ENCODE measurements at places on chromosomes 11 and 22.
A peak's percentile ranks its signal among the peaks of the same experiment; 100 is the strongest.

DNA sequence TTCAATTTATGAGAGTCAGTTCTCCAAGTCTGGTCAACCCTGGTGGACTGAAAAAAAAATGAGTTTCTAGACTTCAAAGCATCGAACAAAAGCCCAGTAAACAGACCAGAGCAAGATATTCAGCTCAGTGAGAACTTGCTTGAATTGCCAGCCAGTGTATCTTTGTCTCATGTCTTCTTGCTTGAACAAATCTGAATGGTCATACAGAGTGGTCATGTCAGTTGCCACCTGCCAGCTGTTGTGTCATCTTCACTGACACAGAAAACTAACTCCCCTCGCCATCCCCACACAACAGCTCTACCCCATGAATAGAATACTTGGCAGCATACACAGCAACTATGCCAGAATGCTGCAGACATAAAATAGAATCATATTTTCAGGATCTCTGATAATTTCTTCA lies 27.5 kb upstream of the CALCB start:
- no peak for DNase-seq

DNA sequence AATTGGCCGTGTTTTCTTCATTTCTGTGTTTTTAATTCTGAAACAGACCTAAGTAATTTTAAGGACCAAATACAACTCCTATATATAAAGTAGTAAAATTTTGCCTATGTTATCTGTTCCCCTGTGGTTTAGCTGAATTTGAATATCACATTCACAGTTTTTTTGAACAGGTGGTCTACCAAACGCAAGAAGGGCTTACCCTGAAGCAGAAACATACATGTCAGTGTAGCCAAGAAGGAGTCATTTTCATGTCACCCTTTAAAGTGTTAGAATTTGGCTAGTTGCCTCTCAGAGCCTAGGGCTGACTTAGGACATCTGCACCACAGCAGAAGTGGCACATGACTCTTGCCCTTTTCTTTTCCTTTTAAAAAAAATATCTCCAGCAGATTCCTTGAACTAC lies 34.3 kb downstream of the MYBPC3 start:
- no peak for DNase-seq

DNA sequence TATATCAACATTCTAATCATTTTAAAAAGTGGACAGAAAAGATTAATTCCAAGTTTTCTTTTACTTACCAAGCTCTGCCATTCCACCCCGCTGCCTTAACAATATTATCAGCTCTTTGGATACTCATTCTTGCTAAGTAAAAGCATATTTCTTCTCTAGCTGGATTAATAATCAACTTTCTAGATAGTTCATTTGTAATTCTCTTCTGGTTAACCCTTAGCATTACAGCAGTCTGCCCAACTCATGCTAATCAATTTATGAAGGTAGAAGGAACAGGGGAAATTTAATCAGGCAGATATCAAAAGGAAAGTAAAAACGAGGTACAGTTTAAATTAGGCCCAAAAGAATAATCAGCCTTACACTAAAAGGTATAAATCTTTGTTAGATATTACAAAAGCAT lies 41.0 kb upstream of the SOX6 start:
- no peak for DNase-seq

DNA sequence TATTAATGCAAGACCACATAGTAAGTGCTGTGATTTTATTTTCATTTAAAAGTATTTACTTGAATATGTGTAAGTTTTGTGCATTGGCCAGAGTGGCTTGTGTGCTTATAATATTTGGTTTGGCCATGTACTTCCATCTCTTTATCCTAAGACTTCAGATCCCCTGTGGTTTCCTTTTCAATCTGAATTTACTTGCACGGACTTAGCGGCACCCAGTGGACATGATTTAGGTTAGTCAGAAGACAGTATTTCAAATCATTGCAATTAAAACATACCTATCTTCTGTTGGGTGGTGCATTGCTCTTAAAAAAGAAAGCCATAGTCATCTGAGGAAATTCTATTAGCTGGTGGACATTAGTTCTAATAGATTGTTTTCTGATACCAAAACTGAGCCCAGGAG lies 30.7 kb downstream of the PIWIL4 start:
- DNase-seq, result no peak

GRCh38 chr11:73203790-73204189 lies 14.3 kb upstream of the P2RY2 start:
- no peak for DNase-seq

DNA sequence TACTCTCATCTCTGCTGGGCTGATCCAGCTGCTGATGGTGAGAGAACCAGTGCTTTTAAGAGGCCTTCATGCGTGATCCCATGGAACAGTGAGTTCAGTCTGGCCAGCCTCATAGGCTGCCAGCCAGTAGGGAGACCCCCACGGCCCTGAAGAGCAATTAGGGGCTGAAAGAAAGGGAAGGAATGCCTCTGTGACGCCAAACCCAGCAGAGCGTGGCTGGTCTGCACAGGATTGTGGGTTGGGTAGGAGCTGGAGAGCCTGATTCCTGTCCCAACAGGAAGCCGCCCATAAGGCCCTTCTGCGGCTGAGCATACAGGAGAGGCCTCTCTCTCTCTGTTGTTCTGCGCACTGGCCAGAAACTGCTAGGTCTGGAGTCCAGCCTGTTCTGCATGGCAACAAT lies 181.5 kb upstream of the E2F8 start:
- DNase-seq, result no peak

DNA sequence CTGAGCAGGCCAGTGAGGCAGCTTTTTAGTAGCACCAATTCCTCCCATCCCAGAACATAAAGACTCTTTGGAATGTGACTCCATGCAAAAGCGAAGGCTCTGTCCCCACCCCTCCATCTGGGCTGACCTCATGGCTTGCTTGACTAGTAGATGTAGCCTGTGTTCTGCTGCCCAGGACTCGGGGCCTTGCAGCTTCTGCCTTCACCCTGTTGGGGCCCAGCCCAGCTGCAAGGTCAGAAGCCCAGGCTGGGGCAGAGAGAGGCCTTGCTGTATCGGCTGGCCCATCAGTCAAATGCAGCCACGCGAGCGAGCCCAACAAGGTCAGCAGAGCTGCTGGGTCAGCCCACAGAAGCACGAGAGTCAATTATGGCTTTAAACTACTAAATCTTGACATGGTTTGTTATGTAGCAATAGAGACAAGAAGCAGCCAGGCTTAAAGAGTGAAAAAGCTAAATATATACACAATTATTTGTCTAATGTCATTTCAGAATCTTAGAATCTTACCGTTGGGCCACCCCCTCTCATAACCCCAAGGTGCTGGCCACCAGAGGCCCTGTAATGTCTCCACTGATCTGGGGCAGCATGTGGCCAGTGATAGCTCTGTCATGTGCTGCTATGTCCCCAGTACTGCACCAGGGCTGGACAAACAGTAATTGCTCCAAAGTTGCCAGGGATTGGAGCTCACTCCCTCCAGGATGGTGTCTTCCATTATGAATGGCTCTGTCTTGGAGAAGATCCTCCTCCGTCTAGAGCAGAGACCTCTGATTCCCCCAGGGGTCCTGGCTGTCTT lies 10.4 kb upstream of the WNT11 start:
- DNase-seq, result no peak

DNA sequence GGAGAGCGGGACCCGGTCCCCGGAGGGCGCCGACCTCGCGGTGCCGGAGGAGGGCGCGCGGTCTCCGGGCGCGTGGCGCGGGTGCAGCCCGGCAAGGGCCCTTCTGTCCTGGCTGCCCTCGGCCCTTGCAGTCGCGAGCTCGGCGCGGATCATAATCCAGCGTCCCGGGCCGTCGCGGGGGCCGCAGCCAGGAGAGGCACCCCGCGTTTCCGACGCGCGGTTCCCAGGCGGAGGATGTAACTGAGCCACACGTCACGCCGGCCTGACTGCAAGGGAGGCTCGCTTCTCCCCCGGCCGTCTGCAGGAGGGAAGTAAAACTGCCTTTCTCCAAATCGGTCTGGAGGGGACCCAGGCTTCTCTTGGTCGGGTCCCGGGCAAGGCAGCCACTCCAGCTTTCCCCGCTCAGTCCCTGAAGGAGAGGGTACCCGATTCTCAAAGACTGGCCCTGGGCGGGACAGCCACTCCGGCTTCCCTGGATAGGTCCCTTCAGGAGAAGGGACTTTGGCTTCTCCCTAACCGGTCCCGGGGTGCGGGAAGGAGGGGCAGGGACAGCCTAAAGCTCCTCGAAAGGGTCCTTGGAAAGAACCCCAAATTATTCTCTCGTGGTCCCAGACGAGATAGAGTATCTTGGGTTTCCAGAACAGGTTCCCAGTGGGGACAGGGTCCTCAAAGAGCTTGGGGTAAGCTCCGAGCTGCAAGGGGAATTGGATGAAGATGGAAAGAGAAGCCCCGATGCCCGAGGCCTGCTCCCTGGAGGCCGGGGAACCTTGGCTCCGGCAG lies 836 bp downstream of the SPON1 start:
- no peak for DNase-seq

DNA sequence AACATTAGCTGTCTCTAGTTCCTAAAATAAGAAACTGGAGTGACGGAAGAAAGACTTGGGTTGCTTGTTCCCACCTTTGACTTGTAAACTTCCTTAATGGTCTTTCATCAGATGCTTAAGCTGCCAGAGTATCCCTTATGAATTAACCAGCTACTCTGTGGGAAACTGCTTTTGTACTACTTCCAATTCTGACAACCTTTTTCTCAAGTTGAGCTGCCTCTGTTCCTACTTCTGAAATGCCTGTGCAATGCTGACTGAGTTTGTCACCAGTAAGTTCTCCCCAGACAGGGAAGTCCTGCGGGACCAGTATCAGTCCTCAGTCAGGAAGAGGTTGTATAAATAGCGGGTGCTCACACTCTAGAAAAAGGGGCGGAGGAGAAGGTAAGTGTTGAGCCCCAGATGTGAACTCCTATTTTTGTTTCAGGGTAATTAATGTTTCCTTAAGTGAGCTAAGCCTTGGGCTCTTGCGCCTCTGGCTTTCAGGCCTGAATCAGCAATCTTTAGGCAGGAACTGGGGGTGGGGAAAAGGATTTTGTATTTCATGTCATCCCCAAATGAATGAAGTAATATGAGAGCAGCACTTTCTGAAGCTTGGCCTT lies 67.2 kb downstream of the CECR2 start:
- peak; percentile 39 for DNase-seq

DNA sequence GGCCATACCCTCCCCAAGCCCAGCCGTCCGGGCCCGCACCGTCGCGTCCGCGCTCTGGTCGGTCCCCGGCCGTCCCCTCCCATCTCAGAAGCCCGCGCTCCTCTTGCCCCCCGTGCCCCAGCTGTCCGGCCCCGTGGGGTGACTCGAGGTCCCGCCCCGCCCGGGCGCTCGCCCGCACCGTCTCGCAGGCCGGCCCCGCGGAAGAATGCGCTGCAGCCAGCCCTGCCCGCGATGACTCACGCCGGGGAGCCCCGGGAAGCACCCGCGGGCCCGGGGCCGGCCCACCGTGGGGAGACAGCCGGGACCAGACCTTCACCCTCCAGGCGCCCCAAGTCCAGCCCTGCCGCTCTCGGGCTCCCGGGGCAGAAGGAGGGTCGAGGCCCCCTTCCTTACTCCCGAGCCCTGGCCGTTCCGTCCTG lies 320 bp upstream of the PHLDA2 start:
- DNase-seq, result no peak

GRCh38 chr11:1300569-1301187 lies 8.8 kb downstream of the TOLLIP start:
- DNase-seq, result no peak

- DNase-seq, result no peak
Measured at GRCh38 chr11:13318498-13319295, 41.1 kb downstream of the BMAL1 start.

DNA sequence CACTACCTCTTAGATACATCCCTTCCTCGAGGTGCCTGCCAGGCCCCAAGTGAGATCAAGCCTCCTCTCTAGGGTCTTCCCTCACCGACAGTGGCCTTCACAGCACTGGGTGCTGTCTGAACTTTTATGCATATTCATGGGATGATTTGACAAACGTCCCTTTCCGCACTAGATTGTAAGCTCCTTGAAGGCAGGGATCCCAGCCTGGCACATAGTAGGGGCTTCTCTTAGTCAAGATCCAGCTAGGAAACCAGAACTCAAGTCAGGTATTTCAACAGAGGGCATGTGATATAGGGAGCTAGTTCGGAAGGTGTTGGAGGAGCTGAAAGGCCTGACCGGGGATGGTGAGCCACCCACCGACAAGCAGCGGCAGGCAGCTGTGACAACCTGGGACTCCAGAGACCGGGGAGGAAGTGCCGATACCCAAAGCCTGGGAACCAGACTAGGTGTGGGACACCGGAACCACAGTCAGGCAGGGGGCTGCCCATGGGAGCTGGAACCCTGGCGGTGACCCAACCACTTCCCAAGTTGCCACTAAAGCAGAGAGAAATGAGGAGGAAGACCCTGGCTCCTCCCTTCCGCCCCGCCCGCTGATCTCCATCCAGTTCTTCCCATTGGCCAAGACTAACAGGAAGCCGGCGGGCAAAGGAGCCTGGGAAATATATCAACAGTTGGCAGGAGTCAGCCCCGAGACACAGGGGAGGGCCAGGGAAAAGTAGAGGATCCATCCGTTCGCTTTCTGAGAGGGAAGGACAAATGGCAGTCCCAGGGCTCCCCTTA lies 39.8 kb upstream of the CD82 start:
- DNase-seq, result no peak

- no peak for DNase-seq
Measured at GRCh38 chr22:38205261-38206128, 3.7 kb downstream of the MAFF start.

GRCh38 chr22:28146401-28147314 lies 227.6 kb upstream of the PITPNB start:
- DNase-seq, result no peak

DNA sequence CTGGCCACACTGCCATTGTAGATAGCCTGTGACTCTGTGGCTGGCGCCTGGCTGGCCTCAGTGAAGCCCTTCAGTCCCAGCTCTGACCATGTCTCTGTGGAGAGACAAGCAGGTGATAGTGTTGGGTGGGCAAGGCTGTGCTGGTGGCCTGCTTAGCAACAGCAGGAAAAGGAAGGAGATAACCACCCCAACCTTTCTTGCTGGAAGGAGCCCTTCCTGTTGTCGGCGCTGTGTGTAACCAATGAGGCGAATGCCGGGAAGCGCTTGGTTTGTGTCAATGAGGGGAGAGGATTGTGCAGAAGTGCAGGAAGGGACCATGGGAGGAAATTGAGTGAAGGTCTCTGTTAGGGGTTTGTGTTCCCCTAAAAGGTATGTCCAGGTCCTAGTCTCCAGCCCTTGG lies 27.3 kb downstream of the PARVB start:
- no peak for DNase-seq

DNA sequence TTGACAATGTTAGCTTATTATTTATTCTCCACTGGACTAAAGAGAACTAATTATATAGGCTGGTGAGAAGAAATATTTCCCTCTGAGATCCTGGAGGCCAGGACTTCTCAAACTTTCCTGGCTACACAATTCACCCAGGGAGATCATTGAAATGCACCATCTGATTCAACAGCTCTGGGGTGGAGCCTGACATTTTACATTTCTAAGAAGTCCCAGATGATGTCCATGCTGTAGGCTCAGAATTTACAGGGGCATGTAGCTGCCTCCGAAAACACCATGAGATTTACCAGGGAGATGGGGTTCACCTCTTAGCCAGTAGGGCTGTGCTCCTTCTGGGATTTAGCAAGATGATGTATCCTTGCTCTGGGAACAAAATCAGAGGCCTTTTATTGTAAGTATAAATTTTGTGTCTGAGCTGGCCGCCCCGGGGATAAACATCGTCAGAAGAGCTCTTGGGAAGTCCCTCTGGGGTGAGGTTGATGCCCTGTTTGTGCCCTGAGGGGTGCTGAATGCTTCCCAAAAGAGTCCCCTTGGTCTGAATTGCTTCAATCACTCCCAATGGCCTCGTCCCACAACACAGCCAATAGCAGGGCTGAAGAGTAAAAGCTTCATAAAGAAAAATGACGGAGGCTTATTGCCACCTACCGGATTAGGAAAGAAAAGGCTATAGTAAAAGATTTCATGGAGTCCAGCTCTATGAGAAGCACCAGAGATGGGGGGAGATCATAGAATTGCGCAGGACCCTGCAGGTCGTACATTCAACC lies 33.4 kb upstream of the API5 start:
- DNase-seq, result no peak

- DNase-seq, result no peak
Measured at GRCh38 chr11:11095831-11096723, 238.2 kb upstream of the ZBED5 start.

All from left renal cortex interstitium (tissue), 4 donors.